Left renal cortex interstitium (tissue), 4 donors: ENCODE measurements at places on chromosomes 12 and 14.
A peak's percentile ranks its signal among the peaks of the same experiment; 100 is the strongest.

DNA sequence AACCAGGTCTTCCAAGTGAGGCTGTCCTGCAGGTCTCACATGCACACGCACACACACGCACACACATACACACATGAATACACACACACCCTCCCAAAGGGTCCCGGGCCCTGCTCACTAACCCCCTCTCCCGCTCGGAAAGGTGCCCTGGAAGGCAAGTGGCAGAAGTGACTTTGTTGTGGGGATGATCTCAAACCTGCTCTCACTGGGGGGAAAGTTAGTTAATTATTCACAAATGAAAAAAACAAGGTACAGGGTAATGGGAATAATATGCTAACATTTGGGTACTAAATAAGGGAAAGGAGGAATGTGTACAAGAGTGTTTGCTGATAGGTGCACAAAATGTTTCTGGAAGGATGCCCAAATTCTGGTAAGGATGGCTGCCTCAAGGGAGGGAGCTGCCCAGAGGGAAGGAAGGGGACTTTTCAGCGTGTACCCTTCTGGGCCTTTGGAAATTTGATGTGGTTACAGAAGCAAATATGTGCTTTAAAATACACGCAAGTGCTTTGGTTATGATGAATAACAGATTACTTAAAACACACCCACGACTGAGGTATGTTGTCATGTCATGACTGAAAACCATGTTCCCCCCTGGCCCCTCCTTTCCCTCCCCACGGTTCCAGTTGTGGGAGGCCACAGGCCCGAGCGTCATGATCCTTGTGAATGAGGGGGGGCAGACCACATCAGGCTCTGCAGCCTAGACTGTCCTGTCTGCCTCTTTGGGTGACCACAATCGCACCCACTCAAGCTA lies 43.3 kb upstream of the PLEKHG6 start:
- no peak for DNase-seq

DNA sequence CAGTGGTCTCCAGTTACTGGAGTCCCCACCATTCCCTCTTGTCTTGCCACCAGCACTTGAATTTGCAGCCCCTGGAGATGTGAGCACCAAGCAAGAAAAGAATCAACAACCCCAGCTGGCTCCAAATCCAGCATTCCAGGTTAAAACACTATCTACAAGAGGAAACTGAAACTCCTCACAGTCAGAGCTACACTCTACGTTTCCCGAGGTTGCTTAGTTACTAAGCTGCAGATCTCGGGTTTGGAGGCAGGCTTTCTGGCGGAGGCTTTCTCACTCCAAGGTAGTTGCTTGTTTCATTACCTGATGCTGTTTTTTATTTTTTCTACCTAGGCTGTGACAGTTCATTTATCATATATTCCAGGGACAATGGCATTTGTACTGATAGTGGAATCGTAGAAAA lies 248.1 kb downstream of the GLT1D1 start:
- no peak for DNase-seq

- DNase-seq: no peak
Measured at GRCh38 chr12:108198043-108198442, 69.0 kb downstream of the WSCD2 start.

- no peak for DNase-seq
Measured at GRCh38 chr14:91378930-91379578, 38.6 kb downstream of the CCDC88C start.

DNA sequence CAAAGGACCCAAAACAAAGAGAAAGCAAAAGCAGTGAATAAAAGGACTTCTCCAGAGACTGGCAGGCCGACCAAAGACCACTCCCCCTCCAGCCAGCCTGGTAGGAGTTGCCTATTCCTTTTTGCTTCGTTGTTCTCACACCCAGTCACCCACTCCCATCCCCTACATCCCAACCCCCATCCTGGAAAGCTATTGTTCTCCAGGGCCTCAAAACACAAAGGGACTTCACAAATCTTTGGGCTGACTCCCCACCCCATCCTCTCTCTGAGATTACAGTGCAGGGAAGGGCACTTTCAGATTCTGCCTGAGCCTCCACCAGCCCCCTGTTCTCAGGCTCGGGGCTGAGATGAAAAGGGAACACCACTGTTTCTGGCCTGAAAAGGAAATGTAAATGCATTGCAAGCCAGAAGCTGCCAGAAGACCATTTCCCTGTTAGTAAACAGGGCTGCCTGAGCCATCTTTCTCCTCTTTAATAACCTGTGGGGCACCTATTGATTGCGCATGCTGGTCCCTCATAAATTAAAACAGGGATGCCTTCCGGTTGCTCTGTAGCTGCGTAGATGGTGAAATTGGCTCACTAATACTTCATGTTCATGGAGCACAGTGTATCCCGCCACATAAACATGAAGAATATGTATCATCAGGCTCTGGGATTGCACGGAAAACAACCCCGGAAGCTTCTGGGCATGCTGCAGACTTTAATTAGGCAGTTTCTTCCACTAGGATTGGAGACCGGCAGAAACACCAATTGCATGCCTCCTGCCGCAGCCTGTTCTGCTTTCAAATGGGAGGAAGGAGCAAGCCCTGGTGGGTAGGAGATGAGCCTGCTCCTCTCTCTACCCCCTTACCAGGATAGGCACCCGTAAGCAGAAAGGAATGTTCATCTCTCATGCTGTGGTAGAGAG lies 130.3 kb upstream of the FUT8 start:
- no peak for DNase-seq

GRCh38 chr12:89424389-89424788 lies 72.1 kb upstream of the DUSP6 start:
- no peak for DNase-seq

DNA sequence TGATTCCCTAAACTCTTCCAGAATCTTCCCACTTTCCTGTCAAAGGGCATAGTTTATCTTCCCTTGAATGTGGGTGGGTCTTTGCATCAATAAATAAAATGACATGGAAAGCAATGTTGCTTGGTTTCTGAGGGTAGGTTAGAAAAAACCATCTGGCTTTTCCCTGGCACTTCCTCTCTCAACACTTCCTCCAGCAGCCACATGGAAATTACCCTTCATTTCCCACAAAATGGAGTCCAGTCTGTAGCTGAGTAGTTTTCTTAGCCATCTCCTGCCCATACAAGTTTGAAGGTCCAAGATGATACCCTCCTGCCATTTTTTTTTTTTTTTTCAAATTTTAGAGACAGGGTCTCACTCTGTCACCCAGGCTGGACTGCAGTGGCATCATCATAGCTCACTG lies 11.1 kb upstream of the NDUFA12 start:
- DNase-seq: no peak

- DNase-seq: no peak
Measured at GRCh38 chr14:96180043-96180874, 24.4 kb upstream of the BDKRB2 start.

GRCh38 chr12:41439801-41440200 lies 251.7 kb downstream of the PDZRN4 start:
- DNase-seq: no peak

GRCh38 chr14:74942608-74943007 lies 12.8 kb downstream of the PGF start:
- DNase-seq: no peak

DNA sequence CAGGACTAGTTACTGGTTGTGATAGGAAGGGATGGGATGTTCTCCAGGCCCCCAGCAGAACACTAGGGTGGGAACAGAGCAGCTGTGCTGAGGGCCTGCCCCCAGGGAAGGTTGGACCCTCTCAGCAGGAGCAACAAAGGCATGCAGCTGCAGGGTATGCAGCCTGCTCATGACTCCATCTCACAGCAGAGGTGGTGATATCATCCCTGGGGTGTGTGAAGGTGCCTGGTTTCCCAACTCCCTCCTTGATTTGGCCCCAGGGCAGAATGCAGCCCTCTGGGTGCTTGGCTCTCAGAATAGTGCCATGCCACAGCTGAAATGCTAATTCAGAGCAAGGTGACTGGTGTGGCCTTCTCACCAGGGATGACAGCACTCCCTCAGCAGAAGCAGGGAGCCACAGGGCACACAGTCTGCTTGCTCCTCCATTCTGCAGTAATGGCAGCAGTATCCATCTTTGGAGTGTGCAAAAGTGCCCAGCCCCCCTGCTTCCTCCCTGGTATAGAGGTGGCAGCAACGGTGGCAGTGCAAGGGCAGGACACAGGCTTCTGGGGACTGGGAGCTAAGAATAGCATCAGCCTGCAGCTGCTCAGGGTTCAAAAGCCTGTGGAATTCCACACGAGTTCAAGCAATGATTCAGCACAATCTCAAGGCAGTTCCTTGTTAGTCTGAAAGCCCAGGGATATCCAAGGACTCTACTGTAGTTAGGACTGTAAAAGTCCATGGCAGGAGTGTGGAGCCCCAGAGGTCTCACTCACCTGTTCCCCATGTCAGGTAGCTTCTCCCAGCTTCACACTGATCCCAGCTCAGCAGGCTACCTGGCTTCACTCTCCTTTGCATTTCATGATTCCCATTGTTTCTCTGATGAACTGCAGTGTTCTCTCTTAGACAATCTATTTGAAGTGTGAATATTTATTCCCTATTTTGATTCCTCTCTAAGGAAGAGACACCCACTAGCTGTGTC lies 298.1 kb upstream of the FOXG1 start:
- DNase-seq: no peak

DNA sequence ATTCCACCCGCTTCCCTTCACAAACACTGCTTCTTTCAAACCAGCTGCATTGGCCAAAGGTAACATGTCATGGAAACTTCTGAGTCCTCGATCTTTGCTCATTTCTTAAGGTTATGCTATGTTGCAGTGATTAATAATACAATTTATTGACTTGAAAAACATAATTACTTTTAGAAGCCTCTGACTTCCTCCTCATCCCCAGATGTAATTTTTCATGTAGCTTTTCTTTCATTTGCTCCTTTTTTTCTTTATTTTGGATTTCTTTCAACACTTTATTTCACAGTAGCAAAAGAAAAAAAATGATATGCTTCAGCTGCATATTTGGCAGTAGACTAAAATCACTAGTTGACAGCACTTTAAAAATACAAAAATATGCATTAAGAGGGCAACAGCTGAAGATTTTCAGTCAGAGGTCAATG lies 116.2 kb downstream of the LRRIQ1 start:
- peak; percentile 74 for DNase-seq

- no peak for DNase-seq
Measured at GRCh38 chr14:77603654-77604255, 12.7 kb downstream of the SPTLC2 start.

DNA sequence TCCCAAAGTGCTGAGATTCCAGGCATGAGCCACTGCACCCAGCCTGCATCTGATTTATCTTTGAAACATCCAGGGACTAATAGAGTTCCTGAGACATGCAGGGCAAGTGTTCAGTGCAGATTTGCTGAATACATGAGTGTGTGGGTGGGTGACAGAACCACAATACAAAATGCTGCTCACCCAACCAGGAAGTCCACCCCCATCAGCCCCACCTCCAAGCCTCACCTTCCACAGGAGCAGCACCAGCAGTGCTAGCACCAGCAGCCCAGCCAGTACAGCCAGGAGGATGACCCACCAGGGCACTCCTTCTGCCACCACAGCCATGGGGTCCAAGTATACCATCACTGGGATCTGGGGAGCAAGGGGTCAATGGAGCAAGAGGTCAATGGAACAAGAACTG lies 20.0 kb downstream of the ITGA7 start:
- DNase-seq: no peak

DNA sequence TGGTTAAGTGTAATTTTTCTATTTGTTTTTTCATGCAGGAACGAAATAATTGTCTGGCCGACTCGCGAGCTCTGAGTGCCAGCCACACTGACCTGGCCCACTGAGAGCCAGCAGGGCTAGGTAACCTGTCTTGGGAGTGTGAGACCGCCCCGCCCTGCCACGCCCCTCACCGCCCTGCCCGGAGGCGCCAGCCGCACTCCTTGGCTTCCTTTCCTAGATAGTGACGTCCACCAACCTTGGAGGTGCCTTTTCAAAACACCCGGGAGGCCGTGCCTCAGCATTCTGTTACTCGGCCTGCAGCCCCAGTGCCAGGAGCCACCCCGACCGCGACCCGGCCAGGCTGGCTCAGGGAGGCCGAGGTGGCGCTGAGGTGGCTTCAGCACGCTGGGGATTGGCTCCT lies 21.7 kb downstream of the XRCC3 start:
- DNase-seq: no peak

DNA sequence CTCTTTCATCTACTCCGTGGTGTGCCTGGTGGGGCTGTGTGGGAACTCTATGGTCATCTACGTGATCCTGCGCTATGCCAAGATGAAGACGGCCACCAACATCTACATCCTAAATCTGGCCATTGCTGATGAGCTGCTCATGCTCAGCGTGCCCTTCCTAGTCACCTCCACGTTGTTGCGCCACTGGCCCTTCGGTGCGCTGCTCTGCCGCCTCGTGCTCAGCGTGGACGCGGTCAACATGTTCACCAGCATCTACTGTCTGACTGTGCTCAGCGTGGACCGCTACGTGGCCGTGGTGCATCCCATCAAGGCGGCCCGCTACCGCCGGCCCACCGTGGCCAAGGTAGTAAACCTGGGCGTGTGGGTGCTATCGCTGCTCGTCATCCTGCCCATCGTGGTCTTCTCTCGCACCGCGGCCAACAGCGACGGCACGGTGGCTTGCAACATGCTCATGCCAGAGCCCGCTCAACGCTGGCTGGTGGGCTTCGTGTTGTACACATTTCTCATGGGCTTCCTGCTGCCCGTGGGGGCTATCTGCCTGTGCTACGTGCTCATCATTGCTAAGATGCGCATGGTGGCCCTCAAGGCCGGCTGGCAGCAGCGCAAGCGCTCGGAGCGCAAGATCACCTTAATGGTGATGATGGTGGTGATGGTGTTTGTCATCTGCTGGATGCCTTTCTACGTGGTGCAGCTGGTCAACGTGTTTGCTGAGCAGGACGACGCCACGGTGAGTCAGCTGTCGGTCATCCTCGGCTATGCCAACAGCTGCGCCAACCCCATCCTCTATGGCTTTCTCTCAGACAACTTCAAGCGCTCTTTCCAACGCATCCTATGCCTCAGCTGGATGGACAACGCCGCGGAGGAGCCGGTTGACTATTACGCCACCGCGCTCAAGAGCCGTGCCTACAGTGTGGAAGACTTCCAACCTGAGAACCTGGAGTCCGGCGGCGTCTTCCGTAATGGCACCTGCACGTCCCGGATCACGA lies 2.2 kb downstream of the SSTR1 start:
- no peak for DNase-seq

DNA sequence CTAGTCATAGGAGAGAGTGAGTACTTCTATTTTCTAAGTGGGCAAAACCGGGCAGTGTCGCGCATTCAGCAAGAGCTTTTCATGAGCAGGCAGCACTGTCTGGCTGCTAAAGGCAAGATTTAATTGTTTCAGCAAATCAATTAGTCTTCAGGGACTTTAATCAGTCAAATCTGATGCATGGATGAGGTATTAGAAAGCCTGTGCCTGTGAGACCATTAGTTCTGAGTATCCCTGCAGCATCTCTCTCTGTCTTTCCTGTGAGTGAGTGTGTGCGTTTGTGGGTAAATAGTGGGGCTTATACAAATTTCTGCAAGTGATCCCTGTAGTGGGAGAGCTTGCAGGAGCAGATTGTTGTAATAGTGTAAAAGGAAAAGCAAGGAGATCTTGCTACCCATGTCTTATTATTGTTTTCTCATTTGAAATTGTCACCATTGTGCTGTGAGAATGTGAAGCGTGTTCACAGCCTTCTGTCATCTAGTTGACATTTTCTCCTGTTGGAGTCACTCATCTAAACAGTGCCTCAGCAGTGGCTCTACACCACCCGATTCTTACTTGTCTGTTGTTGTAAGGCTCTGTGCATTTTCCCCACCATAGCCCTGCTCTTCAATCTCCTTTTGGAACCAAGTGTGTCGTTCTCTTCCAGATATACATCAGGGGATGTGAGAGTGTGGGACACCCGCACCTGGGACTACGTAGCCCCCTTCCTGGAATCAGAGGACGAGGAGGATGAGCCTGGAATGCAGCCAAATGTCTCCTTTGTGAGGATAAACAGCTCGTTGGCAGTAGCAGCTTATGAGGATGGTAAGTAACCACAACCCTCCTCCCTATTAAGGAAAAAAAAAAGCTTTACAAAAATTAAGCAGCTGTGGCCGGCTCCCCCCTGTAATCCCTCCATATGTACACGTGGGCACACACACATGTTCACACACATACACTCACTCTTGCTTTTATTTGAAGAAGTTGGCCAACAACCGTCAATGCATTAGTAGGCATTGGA lies 53.6 kb downstream of the FBXW8 start:
- no peak for DNase-seq
